ENCODE measurements at places on chromosomes 3 and 15.

GRCh38 chr3:79005084-79005483 is 762.7 kb downstream of the ROBO1 start:
- DNase-seq: no peak

GRCh38 chr3:190811775-190812480 is 50.6 kb downstream of the GMNC start:
- peak; percentile 47 for DNase-seq

GRCh38 chr3:159859836-159860235 is 128.8 kb upstream of the IL12A start:
- no peak for DNase-seq

GRCh38 chr3:122992676-122993075 is 34.9 kb downstream of the SEMA5B start:
- no peak for DNase-seq

DNA sequence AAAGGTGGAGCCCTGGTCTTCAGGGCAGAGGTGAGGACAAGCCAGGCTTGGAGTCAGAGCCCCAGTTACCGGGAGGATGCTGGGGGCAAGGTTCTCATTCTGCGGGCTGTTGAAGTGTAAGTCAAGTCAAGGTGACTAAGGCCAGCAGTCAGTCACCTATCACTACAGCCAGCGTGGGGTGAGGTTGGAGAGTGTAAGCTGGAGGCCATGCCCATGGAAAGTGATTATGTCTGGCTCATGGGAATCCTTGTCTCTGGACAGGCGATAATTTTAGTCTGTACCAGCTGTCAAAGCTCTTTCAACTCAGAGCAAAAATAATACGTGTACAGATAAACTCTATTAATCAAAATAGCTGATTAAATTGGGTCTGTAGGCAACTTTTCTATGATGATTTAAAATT is 143.1 kb downstream of the NR2F2 start:
- DNase-seq: no peak

DNA sequence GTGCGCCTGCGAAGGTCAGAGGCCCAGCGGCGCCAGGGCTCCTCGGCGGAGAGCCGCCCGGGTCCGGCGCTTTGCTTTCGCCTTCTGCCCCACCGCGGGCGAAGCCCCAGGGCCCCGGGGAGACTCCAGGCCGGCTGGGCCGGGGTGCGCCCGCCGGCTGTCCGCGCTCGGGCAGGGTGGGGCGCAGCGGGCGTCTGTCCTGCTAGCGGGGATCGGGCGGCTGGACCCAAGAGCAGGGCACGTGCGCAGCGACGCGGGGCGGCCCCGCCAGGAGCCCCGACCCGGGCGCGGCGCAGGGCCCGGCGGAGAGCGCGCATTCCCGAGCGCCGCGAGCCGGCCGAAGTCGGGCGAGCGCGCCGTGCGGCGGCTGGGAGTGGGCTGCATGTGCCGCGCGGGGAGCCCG is 569 bp upstream of the ALDH1A3 start:
- no peak for DNase-seq

- DNase-seq: no peak
Measured at GRCh38 chr15:77615472-77615871, 17.2 kb downstream of the LINGO1 start.

DNA sequence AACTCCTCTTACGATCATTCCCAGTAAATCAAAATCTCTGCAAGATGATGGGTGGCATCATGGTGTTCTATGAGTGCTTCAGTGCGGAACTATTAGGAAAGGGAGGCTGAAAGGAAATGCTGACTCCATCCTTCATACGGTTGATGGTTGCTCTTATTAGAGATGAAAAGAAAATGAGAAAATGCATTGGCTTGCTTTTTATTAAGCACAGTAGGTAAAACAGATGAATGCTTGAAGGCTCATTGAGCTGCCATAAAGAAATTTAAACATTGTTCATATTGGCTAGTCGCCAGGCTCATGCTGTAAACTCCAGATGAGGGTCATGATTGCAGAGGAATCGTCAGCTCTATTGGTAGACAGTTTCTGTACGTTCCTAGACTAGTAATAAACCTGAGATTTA is 115.8 kb downstream of the EPHA3 start:
- DNase-seq: no peak

Measured in neural crest cell (in vitro differentiated cells).